ENCODE measurements at places on chromosomes 12 and 14.

DNA sequence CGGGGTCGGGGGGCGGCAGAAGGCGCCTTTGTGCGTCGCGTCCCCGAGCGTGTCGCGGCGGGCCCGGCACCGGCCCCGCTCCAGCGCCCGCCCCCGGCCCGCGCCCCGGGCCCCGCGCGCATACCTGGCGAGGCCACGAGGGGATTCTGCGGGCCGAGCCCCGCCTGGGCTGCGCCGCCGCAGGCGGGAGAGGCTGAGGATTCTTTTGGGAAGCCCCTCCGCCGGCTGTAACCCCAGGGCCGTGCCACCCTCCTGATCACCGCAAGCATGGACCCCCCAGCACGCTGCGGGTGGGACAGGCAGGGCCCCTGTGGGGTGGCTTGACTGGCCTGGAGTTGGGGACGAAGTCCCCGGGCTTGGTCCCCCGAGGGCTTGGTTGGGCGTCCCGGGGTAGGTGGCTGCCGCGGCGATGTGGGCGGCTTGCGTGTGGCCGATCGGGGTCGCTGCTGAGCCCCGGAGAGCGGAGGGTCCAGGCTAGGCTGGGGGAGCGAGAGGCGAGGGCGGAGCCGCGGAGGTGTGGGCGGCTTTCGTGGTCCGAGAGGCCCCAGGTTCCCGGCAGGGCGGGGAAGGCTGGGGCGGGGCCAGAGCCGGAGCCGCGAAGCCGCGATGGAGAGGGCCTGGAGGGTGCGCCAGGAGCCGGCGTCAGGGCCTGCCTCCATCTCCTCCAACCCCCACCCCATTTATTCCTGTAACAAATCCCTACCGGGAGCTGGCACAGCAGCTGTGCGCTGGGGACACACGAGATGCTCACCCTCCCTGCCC lies 28.4 kb upstream of the GPR132 start:
- H3K4me3 ChIP-seq: peak overlapping the region; percentile 58
- peaks cover 14% of the 10 kb centered on the region for H3K4me1 ChIP-seq
- peak; percentile 94 for DNase-seq
- peaks cover 53% of the 10 kb centered on the region for H3K27me3 ChIP-seq
- no peaks in the 10 kb centered on the region for H3K36me3 ChIP-seq

GRCh38 chr12:30824311-30824710 lies 69.6 kb upstream of the CAPRIN2 start:
- DNase-seq: no peak
- H3K4me3 ChIP-seq: no peak overlapping the region
- peaks cover 19% of the 10 kb centered on the region for H3K4me1 ChIP-seq
- no peak overlapping the region for H3K27ac ChIP-seq

DNA sequence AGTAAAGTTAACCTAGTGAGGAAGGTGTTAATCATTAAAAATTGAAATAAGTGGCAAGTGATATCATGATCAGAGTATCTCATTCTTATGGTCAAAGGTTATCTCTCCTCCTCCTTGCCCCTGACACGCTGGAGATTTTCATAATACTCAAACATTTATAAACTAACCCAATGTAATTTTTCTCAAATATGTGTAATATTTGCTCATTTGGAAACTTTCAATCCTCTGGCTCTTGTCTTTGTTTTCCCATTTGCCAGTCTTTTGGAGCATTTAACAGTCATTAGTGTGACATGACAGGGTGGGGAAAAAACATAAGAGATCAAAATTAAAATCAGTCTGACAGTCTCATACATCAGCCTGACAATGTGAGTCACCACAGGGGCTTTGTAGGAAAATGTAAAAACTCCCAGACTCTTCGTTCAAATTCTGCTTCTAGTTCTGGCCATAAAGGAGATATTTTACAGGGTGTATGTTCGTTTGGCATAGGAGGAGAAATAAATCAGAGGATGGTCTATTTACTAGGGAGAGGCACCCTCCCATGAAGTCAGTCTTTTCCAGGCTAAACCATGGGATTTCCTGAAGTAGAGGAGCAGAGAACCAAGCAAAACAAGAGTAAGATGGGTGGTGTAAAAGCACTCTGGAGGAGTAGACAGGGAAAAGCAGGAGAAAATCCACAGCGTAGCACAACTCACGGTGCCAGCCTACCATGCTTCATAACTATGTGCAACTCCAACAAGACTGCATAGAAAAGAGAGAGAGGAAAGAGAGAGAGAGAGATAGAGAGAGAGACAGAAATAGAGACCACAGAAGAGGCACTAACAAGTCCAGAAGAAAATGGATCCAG lies 369.2 kb upstream of the PDE3A start:
- peaks cover 6% of the 10 kb centered on the region for H3K4me1 ChIP-seq
- H3K36me3 ChIP-seq: no peaks in the 10 kb centered on the region
- H3K4me3 ChIP-seq: no peak overlapping the region

DNA sequence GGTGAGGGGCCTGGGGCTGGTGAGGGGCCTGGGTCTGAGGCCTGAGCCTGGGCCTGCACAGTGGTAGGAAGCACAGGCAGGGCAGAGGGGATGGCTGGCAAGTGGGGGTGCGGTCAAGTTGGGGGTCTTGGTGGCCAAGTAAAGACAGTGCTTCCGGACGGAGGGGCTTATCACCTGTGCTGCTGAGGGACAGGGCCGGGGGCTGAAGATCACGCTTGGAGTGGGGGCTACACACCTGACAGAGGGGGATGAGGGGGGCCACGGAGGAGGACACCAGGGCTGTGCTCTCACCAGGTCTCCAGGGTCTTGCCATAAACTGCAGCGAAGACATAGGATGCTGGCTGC lies 12.2 kb downstream of the TEDC1 start:
- H3K4me3 ChIP-seq: no peak overlapping the region
- peaks cover 4% of the 10 kb centered on the region for H3K27me3 ChIP-seq
- H3K4me1 ChIP-seq: no peaks in the 10 kb centered on the region
- no peak overlapping the region for H3K27ac ChIP-seq

DNA sequence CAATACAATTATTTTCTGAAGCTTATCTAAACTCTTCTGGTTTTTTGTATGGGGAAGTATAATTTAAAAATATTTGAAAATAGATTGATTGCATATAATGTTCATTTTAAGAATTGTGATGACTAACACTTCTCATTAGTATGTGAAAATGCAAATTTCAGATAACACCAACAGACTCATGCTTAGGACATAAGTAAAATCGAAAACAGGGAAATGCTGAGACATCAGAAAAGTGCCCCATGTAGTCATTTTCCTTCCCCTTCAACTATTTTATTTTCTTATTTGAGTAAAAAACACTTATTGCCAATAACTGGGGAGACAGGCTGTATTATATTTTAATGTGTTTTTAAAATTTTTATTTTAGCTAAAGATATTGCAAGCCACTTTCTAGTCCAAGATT lies 814.7 kb downstream of the GALC start:
- H3K27me3 ChIP-seq: peaks cover 2% of the 10 kb centered on the region
- no peak overlapping the region for H3K4me3 ChIP-seq
- DNase-seq: no peak
- peaks cover 7% of the 10 kb centered on the region for H3K36me3 ChIP-seq

- peaks cover 43% of the 10 kb centered on the region for H3K4me1 ChIP-seq
- H3K4me3 ChIP-seq: no peak overlapping the region
- H3K27me3 ChIP-seq: peaks cover 80% of the 10 kb centered on the region
- H3K27ac ChIP-seq: no peak overlapping the region
These were observed 67.2 kb upstream of the PTGR2 start for GRCh38 chr14:73784181-73784987.

- DNase-seq: no peak
- no peak overlapping the region for H3K27ac ChIP-seq
- peaks cover 24% of the 10 kb centered on the region for H3K27me3 ChIP-seq
- peaks cover 61% of the 10 kb centered on the region for H3K36me3 ChIP-seq
- H3K4me1 ChIP-seq: peaks cover 45% of the 10 kb centered on the region
- H3K4me3 ChIP-seq: no peak overlapping the region
These were observed 10.0 kb upstream of the TNS2 start for GRCh38 chr12:53039851-53040250.

- H3K27ac ChIP-seq: no peak overlapping the region
- H3K36me3 ChIP-seq: peaks cover 7% of the 10 kb centered on the region
- H3K4me1 ChIP-seq: peaks cover 16% of the 10 kb centered on the region
- no peaks in the 10 kb centered on the region for H3K27me3 ChIP-seq
These were observed 139.6 kb downstream of the DYRK2 start for GRCh38 chr12:67788118-67788517.

GRCh38 chr12:119288576-119288975 lies 46.0 kb upstream of the CCDC60 start:
- H3K4me3 ChIP-seq: no peak overlapping the region
- H3K27ac ChIP-seq: no peak overlapping the region
- no peak for DNase-seq
- H3K27me3 ChIP-seq: peaks cover 2% of the 10 kb centered on the region
